Vagina (tissue), 2 donors: ENCODE measurements at places on chromosomes 16 and 17. TPM values are rescaled to one million over a fixed set of nuclear protein-coding genes. Genes with fewer than 3 reads are reported as not detected.

The CHST4 gene
- total RNA-seq, result not detected

The CCL8 gene
- total RNA-seq, result 1.5 TPM

The PYY gene
- not detected for total RNA-seq

The GDPD1 gene
- total RNA-seq, result 2.2 TPM

The SRL gene
- total RNA-seq, result 1.5 TPM

The SLC38A8 gene
- not detected for total RNA-seq

The RAC3 gene
- total RNA-seq, result 12.8 TPM

The KRT9 gene
- not detected for total RNA-seq

The RCVRN gene
- total RNA-seq, result 0.49 TPM

The PRRT2 gene
- total RNA-seq, result 20.4 TPM

The CES4A gene
- 12.5 TPM for total RNA-seq

- DNase-seq, result no peak
- no peak overlapping the region for H3K27ac ChIP-seq
- H3K4me1 ChIP-seq, result peaks cover 12% of the 10 kb centered on the region
- H3K4me3 ChIP-seq, result no peak overlapping the region
- no peaks in the 10 kb centered on the region for H3K27me3 ChIP-seq
- no peaks in the 10 kb centered on the region for H3K36me3 ChIP-seq
Measured at GRCh38 chr16:58608601-58609136, 21.0 kb downstream of the CNOT1 start.

DNA sequence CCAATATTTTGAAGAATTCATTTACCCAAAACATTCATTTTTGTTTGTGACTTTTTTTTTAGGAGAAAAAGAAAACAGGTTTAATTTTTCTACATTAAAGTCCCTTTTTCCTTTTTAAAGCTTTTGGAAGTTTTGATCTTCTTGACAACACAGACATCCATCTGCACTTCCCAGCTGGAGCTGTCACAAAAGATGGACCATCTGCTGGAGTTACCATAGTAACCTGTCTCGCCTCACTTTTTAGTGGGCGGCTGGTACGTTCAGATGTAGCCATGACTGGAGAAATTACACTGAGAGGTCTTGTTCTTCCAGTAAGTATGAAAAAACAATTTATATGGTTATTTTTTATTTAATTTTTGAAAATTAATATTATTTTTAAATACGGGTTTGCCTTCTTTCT lies 37.2 kb downstream of the SIAH1 start:
- DNase-seq, result no peak
- no peak overlapping the region for H3K4me3 ChIP-seq
- no peaks in the 10 kb centered on the region for H3K4me1 ChIP-seq

DNA sequence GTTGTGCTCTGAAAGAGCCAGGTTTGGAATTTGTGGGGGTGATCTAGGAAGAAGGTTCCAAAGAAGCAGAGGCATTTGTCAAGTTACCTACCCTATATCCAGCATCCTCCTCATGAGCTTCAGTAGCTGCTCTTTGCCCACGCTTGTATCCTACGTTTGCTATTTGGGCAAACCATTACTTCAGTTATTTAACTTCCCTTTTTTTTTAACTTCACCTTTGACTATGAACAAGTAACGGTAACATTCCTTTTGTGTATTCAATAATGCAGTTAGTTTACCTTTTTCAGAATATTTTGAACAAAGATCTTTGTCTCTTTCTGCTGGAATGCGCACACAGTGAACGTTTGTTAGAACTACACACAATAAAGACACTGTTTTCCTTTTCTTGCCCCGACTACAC lies 41.5 kb downstream of the CYB5B start:
- H3K36me3 ChIP-seq, result no peaks in the 10 kb centered on the region
- no peaks in the 10 kb centered on the region for H3K4me1 ChIP-seq
- H3K27me3 ChIP-seq, result no peaks in the 10 kb centered on the region
- H3K4me3 ChIP-seq, result no peak overlapping the region
- DNase-seq, result no peak

DNA sequence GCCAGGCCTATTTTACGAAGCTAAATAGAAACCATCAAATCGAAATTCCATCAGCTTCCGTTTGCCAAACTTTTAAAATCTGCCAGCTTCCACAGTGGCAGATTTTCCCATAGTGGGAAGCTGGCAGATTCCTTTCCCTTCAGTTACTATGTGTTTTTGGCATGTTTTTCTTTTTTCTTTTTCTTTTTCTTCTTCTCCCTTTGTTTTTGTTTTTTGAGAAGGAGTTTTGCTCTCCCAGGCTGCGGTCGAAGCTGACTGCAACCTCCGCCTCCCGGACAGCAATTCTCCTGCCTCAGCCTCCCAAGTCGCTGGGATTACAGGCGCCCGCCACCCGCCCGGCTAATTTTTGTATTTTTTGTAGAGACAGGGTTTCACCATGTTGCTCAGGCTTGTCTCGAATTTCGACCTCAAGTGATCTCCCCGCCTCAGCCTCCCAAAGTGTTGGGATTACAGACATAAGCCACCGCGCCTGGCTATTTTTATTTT lies 684 bp upstream of the CWC25 start:
- peak overlapping the region; percentile 65 for H3K4me3 ChIP-seq
- peaks cover 5% of the 10 kb centered on the region for H3K36me3 ChIP-seq
- peaks cover 35% of the 10 kb centered on the region for H3K4me1 ChIP-seq
- peak overlapping the region; percentile 92 for H3K27ac ChIP-seq
- no peaks in the 10 kb centered on the region for H3K27me3 ChIP-seq
- DNase-seq, result no peak

- peak overlapping the region; percentile 93 for H3K4me3 ChIP-seq
- peaks cover 57% of the 10 kb centered on the region for H3K4me1 ChIP-seq
- DNase-seq, result no peak
- no peaks in the 10 kb centered on the region for H3K27me3 ChIP-seq
- H3K27ac ChIP-seq, result peak overlapping the region; percentile 97
- H3K36me3 ChIP-seq, result no peaks in the 10 kb centered on the region
Measured at GRCh38 chr17:56835264-56835585, 1.3 kb downstream of the DGKE start.

DNA sequence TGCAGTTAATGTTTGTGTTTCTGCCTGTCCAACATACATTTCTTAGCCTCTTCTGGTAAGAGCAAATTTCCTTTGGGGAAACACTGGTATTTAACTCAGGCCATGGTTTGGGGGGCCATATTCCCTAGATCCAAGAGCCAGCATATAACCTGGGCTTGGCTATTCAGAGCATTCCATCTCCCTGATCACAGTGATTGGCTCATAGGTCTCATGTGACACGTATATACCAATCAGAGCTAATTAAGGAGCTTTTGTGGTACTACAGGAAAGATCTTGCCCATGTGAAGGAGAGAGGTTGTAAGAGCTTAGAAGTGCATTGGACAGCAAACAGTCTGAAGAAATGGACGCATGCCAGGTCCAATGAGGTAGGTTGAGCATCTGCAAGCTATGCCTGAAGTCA lies 33.4 kb upstream of the GPR139 start:
- H3K27ac ChIP-seq, result no peak overlapping the region
- H3K4me3 ChIP-seq, result no peak overlapping the region
- H3K36me3 ChIP-seq, result no peaks in the 10 kb centered on the region
- DNase-seq, result no peak
- no peaks in the 10 kb centered on the region for H3K4me1 ChIP-seq

- no peak overlapping the region for H3K27ac ChIP-seq
- DNase-seq, result no peak
- H3K4me3 ChIP-seq, result no peak overlapping the region
- H3K4me1 ChIP-seq, result peaks cover 15% of the 10 kb centered on the region
Measured at GRCh38 chr16:10076037-10076436, 106.2 kb downstream of the GRIN2A start.

- H3K36me3 ChIP-seq, result no peaks in the 10 kb centered on the region
- H3K4me3 ChIP-seq, result no peak overlapping the region
- no peak for DNase-seq
- H3K27me3 ChIP-seq, result no peaks in the 10 kb centered on the region
- no peaks in the 10 kb centered on the region for H3K4me1 ChIP-seq
Measured at GRCh38 chr17:78650093-78650715, 73.0 kb upstream of the DNAH17 start.

DNA sequence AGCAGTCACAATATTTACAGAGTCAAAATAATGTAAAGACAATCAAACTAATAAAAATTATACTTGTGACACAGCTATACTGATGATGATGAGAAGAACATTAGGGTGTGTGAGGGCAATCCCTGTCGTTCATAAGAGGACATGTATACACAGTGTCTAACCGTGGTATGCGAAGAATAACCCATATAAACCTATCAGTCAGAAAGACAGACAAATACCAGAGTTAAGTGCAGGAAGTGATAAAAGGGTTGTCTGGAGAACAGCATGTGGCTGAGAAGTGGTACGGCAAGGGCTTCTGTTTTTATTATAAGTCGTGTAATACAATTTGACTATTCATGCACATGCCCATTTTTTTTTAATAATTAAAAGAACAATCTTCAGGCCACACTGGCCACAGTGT lies 46.7 kb downstream of the LMF1 start:
- no peaks in the 10 kb centered on the region for H3K27me3 ChIP-seq
- H3K36me3 ChIP-seq, result no peaks in the 10 kb centered on the region
- H3K4me1 ChIP-seq, result no peaks in the 10 kb centered on the region
- H3K27ac ChIP-seq, result no peak overlapping the region
- DNase-seq, result no peak

GRCh38 chr16:11424118-11424460 lies 78.8 kb downstream of the RMI2 start:
- H3K27ac ChIP-seq, result no peak overlapping the region
- H3K36me3 ChIP-seq, result no peaks in the 10 kb centered on the region

- no peak overlapping the region for H3K4me3 ChIP-seq
- DNase-seq, result no peak
- no peaks in the 10 kb centered on the region for H3K36me3 ChIP-seq
- H3K27me3 ChIP-seq, result no peaks in the 10 kb centered on the region
- no peak overlapping the region for H3K27ac ChIP-seq
Measured at GRCh38 chr17:53628011-53628410, 194.7 kb upstream of the KIF2B start.

- H3K4me3 ChIP-seq, result no peak overlapping the region
- H3K4me1 ChIP-seq, result peaks cover under 1% of the 10 kb centered on the region
- DNase-seq, result no peak
- no peaks in the 10 kb centered on the region for H3K27me3 ChIP-seq
- H3K27ac ChIP-seq, result no peak overlapping the region
Measured at GRCh38 chr17:80864751-80865150, 126.9 kb upstream of the CHMP6 start.

DNA sequence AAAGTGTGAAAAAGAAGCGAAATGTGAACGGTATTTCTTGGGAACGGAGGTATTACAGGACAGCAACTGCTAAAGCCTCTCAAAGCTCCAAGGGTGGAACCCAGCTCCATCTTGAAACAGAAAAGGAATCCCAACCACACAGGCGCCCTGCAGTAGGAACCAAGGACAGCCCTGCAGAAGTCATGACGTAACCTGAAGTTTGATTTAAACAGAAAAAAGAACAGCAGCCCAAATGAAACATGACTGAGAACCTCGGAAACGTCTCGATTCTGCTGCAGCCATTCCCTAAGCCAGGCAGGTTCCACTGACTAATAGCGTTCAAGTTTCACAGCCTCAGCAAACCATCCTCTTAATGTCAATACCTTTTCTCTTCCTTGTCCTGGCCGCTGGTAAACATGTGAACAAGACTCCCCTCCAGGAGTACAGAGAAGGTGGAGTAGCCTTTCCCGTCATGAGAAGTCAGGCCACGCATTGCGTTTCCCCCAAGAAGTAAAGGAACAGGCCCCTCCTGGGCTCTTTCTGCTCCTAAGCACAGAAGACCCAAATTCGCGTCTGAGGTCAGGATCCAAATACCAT lies 20.1 kb downstream of the SIAH1 start:
- peaks cover 39% of the 10 kb centered on the region for H3K4me1 ChIP-seq
- DNase-seq, result no peak

DNA sequence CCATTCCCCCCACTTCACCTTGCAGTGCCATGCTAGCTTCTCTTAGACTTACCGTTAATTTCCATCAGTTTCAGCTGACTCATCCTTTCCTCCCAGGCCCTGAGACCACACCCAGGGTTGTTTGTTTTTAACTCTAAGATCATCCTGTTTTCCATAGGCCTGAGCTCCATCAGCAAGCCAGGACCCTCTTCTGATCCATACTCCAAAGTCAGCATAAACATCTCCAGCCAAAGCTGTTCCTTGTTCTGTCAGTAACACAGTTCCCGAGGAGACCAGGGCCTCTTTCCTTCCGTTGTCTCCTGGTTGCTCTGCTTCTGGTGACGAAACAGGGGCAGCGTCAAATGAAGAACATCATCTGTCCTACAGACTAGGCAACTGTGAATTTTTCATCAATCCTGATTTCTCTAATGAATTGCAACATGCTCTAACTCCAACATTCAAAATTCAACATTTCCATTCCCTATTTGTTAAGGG lies 83.8 kb upstream of the HNF1B start:
- no peaks in the 10 kb centered on the region for H3K36me3 ChIP-seq
- H3K27me3 ChIP-seq, result no peaks in the 10 kb centered on the region
- DNase-seq, result no peak
- H3K4me3 ChIP-seq, result no peak overlapping the region

GRCh38 chr16:24773771-24774427 lies 44.4 kb downstream of the TNRC6A start:
- H3K27ac ChIP-seq, result no peak overlapping the region
- no peaks in the 10 kb centered on the region for H3K27me3 ChIP-seq
- peaks cover 45% of the 10 kb centered on the region for H3K4me1 ChIP-seq
- no peak overlapping the region for H3K4me3 ChIP-seq
- DNase-seq, result no peak

DNA sequence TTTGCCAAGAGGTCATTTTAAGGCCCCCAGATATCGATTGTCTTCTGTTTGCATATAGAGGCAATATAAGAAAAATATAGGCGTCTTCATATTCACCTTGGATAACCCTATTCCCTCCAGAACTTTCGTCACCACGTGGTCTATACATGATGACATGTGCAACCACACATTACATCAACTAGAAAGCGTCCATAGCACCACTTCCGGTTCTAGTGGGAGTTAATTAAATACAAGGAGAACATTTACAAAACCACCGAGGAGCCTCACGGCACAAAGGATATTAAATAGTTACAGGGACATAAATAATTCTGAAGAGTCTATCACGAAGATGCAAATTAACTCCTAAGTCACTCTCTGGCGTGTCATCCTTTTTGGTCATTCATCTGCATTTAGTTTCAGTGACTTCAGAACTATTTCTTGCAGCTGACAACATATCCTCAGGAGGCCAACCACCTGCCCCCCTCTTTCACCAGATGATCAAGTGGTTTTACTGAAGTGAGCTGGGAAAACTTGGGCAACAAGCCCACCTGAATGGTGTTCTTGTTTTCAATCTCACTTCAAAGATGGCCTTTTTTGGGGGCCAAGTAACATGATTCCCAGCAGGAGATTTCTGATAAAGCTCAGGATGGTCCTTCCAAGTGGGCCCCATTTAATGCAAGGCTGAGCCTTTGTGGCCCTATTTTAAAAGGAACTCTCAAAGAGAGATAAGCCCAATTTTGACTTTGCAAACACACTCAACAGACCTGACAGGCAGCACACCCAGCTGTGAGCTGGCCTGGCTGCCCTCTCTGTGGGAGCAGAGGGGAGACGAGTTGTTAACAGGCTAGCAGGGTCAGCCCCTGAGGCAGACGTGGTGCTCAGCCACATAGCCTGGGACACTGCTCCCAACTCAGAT lies 15.3 kb downstream of the CMTM3 start:
- H3K4me1 ChIP-seq, result peaks cover 29% of the 10 kb centered on the region
- no peak overlapping the region for H3K27ac ChIP-seq
- no peaks in the 10 kb centered on the region for H3K27me3 ChIP-seq

GRCh38 chr17:74860872-74861661 lies 1.4 kb upstream of the GRIN2C start:
- no peak overlapping the region for H3K27ac ChIP-seq
- peak overlapping the region; percentile 21 for H3K4me3 ChIP-seq
- peaks cover 25% of the 10 kb centered on the region for H3K4me1 ChIP-seq
- no peaks in the 10 kb centered on the region for H3K36me3 ChIP-seq
